ENCODE measurements at places on chromosomes 7 and 10.

DNA sequence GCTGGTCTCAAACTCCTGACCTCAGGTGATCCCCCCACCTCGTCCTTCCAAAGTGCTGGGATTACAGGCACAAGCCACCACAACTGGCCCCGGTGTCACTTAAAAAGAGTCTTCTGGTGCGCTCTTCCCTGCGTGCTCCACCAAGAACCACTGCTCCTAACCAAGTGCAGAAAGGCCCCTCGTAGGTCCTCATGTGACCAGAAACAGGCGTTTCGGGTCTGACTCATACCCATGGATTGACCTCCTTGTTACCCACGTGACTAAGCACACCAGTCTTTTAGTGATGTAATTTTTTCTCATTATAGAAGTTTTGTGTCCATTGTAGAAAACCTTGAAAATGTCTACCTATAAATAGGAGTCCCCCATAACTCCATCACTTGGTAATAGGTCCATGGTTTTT is 13.9 kb downstream of the FKBP6 start:
- no peak for DNase-seq

GRCh38 chr7:83301416-83301815 is 138.7 kb upstream of the PCLO start:
- DNase-seq, result no peak

GRCh38 chr7:155467846-155468784 is 10.2 kb downstream of the EN2 start:
- no peak for DNase-seq

DNA sequence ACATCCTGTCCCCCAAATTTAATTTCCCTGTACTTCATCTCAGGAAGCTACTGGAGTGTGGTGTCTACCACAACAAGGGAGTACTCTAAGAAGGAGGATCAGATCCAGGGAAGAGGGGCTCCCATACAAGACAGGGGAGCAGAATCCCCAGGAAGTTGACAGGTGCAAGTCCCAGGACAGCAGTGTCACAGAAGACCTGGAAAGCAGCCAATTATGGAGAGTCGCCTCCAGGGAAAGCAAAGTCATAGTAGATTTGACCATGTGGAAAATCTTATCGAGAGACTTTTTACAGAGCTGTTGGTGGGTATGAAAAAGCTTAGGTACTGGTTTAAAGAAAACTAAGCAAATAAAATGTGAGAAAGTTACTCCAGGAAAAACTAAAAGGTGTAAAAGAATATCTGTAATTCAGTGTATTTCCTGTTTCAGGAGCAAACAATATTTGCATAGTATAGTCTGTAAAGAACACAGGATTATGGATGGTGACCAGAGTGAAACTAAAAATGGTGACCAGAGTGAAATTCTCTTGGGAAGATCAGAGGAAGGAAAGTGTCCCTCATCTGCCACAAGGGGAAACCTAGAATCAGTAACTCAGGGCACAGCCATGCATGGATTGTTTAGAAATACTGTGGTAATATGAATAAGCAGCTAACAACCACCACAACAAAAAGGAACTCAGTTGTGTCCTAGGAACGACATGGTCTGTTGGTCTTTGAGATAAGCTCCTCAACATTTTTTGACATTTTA is 44.5 kb downstream of the LANCL2 start:
- DNase-seq, result no peak

DNA sequence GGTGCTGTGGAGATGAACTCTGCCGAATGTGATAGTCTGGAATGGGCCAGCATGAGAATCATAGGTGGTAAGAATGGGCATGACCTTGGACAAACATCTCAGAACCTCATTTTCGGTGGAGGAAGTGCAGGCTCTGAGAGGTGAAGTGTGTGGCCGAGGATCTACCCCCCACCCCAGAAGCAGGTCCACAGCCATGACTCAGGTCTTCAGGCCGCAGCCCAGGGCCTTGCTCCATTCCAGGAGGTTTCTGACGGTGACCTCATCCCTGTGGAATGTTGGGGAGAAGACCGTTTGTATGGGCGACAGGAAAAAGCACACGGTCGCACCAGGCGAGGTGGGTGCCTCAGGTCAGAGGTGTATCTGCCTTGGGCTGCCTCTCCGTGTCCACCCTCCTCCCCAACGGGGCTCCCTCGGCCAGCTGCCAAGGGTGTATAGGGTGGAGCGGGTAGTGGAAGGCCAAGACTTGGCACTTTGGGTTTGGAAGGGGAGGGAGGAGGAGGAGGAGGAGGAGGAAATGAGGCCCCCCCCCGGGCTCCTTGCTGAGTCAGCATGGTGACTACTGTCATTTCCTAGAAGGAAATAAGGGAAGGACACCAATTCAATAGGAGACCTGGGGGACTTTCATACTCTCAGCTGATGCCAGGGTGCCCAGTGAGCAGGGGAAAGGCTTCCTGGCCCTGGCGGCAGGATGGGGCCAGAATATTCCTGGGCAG is 168.0 kb upstream of the RHEB start:
- DNase-seq, result no peak

All from hindlimb muscle (tissue), 1 donor.